ENCODE measurements at places on chromosomes 11 and 22.

DNA sequence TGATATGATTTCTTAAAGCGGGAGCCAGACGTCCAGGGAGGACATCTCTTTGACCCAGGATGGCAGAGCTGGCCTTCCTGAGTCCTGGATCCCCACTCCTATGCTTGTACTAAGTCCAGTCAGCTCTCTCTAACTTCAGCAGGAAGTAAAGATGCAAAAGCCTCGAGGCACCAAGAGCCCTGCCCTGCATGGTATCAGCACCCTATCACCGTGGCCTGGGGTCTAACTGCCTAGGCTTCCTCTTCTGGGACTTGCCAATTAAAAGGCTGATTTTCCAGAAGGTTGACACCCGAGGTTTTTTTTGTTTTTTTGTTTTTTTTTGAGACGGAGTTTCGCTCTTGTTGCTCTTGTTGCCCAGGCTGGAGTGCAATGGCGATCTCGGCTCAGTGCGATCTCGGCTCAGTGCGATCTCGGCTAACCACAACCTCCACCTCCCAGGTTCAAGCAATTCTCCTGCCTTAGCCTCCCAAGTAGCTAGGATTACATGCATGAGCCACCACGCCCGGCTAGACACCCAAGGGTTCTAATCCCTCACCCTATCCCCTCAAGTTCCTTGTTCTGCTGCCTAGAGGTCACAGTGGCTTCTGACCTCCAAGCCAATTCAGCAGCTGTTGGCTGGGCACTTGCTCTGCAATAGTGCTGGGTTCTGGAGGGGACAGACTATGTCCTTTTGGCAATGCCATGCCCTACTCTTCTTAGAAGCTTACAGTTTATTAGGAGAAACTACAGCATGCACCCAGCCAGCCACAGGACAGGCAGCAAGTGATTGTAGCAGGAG, 50.6 kb upstream of the FTH1 start:
- no peak for DNase-seq

DNA sequence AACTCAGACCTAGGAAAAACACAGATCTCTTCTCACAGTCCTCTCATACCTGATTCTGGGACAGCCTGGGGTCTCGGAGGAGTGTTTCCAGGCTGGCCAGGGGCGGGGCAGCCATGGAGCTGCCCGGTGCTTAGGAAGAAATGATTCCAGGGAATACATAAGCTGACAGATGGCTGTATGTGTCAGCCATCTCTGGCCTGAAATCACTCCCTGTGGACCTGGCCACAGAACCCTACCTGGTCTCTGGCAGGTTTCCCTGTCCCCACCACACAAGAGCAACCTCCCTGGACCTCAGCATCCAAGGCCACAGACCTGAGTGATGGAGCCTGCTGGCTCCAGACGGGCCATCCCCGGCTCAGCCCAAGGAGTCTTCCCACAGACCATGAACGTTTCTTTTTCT, 10.0 kb downstream of the GGA1 start:
- no peak for DNase-seq

- peak; percentile 22 for DNase-seq
These were observed 537.0 kb downstream of the BRD1 start for GRCh38 chr22:49290711-49291110.

DNA sequence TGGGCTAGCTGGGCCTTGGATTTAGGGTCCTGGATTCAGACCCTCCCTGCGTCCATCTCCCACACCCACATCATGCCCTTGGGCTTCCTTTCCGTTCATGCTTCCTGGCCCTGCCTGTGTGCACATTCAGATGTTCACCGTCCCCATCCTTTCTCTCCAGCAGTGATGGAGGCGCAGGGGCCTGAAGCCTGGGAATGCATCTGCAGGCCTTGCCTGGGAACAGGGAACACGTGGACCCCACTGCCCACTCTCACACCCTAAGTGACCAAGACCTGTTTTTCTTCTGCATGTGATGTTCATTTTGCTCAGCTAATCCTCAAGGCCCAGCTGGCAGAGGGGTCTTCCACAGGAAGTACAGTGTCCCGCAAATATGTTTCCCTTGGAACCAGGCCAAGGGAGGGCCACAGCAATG, 91.6 kb upstream of the PARVA start:
- no peak for DNase-seq

DNA sequence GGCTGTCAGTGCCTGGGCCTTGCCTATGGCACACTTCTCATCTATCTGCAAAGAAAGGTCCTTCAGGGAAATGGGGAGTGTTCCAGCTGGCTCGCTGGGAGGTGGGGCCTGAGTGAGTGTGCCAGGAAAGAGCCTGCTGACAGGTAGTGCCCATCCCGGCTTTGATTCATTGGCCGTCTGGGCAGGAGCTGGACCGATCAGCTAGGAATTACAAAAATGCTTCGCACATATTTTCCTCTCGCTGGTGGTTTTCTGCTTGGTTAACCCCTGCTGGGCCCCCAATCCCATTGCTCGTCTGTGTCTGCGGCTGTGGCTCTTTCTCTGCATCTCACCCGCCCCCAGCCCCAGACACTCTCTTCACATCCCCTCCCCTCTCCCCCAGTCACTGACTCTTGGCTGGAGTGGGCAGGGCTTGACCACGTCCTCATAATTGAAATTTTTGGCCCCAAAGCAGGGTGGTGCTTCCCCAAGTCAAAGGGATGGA, 10.8 kb downstream of the LIF start:
- peak; percentile 75 for DNase-seq

DNA sequence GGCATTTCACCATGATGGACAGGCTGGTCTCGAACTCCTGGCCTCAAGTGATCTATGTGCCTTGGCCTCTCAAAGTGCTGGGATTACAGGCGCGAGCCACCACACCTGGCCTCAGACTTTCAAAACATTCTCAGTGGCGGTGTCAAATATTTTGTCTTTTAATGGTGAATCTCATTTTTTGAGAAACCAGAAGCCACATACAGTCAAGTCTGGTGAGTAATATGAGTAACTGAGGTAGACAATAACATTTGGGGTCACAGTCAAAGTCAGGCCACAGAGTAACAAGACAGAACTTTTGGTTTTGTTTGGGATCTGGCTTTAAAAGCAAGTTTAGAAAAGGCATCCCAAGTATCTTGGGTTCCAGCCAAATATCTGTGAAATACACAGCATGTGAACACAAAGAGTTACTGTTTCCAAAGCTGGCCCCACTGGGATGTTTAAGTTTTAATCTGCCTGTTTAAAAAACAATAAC, 5.6 kb upstream of the TMA7B start:
- peak; percentile 48 for DNase-seq

GRCh38 chr11:90536301-90536700, 313.5 kb upstream of the CHORDC1 start:
- DNase-seq = no peak

DNA sequence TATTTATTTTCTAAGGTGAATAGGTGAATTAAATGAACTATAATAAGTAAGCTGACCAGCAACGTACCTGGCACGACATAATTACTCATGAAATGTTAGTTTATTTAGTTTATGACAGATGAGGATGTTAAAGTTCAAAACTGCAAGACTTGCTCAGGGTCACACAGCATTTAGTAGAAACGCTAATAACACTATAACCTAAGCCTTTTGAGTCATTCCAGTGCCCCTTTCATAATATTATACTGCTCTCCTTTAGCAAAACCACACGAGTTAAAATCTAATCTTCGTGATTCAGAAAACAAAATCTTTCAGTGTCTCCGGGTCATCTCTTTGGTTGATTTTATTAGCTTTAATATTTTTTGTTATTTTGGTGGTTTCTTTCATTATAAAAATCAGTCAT, 39.6 kb downstream of the BTBD10 start:
- DNase-seq = no peak

DNA sequence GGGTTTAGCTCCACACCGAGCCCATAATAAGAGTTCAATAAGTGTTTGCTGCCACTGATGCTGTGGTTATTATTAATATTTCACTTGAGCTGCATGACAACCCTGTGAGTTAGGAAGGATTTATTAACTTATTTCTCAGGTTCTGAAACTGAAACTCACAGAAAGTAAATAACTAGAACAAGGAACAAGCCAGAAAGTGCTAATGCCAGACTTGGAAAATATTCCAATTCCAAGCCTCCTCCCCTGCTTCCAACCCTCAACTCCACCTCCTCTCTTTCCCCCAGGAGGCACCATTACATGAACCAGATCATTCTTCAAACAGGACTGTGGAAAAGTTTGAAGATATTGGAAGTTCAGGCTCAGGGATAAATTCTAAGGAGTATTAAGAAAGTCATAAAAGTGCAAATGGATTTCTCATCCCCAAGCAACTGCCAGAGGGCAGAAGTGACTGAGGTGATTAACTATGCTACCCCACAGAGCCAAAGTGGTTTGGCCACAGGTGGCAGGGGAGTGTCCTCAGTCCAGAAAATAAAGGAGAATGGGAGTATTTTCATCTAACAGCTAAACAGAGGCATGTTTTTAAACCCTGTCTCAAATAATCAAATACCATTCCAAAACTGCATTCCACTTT, 3.2 kb upstream of the FJX1 start:
- DNase-seq = no peak

GRCh38 chr11:99376463-99376862, 355.7 kb downstream of the CNTN5 start:
- DNase-seq = no peak

- DNase-seq = no peak
These were observed 84.8 kb downstream of the MTNR1B start for GRCh38 chr11:93054279-93054678.

DNA sequence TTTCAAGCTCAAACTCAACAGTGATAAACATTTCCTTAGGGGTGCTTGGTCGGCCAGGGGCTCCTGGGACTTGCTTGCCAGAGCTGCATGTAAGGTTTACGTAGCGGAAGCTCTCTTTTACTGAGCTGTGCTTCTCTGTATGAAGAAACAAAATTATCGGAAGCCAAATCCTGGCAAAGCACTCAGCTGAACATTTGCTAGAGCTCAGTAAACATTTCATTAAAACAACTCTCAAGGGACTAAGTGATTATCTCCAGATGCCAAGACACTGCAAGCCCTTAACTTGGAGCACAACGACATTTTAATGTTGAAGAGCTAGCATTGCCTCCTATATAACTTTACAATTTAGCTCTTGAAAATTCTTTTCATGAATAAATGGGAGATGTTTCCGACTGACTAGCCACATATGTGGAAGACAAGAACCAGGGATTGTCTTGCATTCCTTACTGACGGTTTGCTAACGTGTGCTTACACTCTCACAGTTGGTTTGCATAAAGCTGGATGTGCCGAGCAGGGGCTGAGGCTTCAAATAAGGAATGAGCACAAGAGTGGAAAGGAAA, 43.4 kb downstream of the SCUBE2 start:
- peak; percentile 93 for DNase-seq

DNA sequence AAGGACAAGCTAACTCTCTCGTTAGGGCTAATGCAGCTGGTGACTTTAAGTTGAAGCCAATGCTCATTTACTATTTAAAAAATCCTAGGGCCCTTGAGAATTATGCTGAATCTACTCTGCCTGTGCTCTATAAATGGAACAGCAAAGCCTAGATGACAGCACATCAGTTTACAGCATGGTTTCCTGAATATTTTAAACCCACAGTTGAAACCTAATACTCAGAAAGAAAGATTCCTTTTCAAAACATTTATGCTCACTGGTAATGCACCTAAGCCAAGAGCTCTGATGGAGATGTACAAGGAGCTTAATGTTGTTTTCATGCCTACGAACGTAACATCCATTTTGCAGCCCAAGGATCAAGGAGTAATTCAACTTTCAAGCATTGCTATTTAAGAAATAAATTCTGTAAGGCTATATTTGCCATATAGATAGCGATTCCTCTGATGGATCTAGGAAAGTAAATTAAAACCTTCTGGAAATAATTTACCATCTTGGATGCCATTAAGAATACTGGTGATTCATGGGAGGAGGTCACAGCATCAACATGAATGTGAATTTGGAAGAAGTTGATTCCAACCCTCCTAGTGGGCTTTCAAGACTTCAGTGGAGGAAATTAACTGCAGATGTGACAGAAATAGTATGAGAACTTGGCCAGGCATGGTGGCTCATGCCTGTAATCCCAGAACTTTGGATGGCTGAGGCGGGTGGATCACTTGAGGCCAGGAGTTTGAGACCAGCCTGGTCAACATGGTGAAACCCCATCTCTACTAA, 14.5 kb downstream of the XNDC1N start:
- DNase-seq = no peak

DNA sequence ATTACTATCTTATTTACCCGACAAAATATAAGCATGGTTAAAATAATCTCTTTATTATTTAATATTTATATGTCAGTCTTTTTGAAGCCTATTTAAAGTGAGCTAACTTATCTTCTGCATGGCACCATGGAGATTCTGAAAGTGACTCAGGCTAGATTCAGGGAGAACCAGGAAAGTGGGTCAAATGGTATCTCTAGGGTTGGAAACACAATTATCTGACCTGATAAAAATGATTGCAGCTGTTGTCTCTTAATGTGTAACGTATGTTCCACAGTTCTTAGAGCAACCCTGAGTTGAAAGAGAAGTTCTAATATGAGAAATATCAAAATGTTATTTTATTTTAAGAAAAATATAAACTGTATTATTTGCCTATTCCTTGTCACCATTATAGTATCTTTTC, 143.1 kb upstream of the CARD18 start:
- DNase-seq = no peak

GRCh38 chr11:96622026-96622634, 232.3 kb downstream of the JRKL start:
- DNase-seq = no peak

DNA sequence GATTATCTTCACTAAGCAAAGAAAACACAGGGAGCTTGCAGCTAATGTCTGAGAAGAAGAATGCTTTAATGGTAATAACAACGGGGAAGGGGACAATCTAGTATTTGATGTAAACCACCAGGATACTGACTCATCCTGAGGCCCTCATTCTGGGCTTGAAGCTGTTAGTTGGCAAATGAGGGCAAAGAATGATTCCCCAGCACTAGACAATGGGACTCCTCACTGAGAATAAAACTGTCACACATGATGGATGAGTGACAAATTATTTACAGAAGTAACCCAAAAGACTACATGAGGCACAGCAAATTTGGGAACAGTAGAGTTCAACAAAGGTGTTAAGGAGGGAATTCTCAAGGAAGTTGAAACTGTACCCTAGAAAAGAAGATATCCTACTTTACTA, 76.3 kb downstream of the FAM168A start:
- no peak for DNase-seq

- no peak for DNase-seq
These were observed 5.0 kb upstream of the MMP12 start for GRCh38 chr11:102879801-102880200.

DNA sequence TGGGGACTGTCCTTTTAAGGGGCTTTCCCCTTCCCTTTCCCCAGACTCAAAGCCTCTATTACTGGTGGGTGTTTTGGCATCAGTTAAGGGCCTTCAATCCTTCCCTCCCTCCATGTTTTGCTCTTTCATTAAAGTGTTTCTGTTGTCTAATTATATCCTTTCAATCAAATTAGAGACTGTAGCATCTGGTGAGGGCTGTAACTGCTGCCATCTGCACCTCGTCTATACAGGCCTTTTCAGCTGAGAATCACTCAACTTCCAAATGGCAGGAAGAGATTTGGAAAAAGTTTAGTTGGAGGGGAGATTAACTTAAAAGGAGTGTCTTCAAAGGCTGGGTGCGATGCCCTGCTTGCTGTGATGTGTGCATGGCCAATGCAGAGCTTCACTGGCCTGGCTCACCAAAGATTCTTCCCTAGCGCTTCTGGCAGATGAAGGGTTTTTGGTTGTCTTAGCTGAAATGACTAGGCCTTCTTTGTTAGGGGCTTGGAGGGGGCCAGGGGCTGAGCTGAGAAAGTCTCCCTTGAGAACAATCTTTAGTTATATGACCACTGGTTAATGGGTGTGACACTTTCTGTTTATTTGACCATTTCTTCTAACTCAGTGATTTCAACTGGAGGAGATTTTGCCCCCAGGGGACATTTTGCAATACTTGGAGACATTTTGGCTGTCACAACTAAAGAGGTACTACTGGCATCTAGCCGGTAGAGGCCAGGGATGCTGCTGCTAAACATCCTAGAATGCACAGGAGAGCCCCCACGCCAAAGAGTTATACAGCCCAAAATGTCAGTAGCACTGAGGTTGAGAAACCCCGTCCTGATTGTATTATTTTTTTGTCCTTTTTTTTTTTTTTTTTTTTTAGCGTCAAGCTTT, 7.5 kb downstream of the KREMEN1 start:
- no peak for DNase-seq
